ENCODE measurements at places on chromosomes 4 and X.

DNA sequence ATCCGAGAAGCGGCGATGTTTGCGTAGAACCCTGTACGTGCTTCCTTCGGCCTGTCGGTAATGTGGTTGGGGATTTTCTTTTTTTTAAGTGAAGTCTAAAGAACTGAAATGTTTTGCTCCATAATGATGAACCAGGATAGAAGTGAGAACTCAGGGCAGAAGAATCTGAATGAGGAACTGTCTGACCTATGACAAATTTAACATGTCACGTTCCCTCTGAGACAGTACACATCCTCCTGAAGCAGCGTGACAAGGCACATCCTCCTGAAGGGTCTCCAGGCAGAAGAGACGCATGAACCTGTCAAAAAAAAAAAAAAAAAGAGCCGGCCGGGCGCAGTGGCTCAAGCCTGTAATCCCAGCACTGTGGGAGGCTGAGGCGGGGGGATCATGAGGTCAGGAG is 6.2 kb downstream of the CSF2RA start:
- no peak for DNase-seq

DNA sequence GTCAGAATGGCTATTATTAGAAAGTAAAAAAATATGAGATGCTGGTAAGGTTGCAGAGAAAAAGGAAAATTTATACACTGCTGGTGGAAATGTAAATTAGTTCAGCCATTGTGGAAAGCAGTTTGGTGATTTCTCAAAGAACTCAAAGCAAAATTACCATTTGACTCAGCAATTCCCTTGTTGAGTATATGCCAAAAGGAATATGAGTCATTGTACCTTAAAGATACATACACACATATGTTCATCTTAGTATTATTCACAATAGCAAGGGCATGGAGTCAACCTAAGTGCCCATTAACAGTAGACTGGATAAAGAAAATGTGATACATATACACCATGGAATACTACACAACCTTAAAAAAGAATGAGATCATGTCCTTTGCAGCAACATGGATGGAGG is 148.2 kb downstream of the COMMD8 start:
- DNase-seq: peak; percentile 28

DNA sequence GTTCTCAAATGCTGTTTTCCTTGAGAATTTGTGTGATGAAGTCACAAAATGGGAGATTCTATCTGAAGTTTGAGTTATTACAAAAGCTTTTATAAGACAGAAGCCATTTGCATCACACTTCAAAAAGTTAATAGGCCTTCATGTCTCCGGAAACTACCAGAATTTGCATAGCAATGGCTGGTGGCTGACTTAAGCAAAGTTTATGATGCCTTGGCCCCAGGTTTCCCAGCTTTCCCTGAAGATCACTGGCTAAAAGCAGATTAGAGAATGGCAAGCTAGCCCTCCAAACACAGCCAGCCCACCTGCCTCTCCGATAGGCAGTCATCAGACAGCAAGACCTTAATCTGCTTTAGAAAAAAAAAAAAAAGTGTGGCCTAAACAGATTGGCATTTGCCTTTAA is 197.8 kb downstream of the HS3ST1 start:
- no peak for DNase-seq

- DNase-seq: no peak
These were observed 76.4 kb upstream of the HELT start for GRCh38 chr4:184941671-184942418.

DNA sequence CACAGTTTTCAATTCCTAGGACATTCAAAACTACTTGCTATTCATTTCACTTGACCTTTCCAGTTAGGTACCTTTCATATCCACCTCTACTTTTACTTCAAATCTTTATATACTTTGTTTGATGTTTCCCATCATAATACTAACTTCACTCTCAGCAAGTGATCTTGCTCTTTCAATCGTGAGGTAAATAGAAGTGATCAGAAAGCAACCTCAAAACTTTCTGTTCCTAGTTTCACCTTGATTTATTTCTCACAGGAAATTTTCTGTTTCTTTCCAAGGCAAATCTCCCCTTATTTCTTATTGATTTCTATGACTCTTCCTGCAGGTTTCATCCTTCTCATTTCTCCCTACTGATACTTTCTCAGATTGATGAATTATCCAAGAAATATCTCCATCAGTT is 623.5 kb downstream of the FSTL5 start:
- DNase-seq: no peak

- DNase-seq: no peak
These were observed 28.3 kb downstream of the ADD1 start for GRCh38 chr4:2871911-2872310.

- no peak for DNase-seq
These were observed 66.1 kb downstream of the FMR1NB start for GRCh38 chrX:148047200-148047599.

DNA sequence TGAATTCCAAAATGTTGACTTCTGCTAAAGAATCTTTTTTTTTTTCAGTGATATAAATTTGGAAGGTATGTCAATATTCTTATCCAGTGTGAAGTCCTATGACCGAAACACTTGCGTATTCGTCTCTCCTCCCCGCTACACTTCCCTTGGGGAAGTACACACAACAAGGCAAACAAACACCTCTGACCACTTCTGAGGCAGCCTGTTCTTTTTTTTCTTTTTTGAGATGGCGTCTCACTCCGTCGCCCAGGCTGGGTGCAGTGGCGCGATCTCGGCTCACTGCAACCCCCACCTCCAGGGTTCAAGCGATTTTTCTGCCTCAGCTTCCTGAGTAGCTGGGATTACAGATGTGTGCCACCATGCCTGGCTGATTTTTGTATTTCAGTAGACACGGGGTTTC is 78.1 kb upstream of the DHRSX start:
- DNase-seq: no peak

DNA sequence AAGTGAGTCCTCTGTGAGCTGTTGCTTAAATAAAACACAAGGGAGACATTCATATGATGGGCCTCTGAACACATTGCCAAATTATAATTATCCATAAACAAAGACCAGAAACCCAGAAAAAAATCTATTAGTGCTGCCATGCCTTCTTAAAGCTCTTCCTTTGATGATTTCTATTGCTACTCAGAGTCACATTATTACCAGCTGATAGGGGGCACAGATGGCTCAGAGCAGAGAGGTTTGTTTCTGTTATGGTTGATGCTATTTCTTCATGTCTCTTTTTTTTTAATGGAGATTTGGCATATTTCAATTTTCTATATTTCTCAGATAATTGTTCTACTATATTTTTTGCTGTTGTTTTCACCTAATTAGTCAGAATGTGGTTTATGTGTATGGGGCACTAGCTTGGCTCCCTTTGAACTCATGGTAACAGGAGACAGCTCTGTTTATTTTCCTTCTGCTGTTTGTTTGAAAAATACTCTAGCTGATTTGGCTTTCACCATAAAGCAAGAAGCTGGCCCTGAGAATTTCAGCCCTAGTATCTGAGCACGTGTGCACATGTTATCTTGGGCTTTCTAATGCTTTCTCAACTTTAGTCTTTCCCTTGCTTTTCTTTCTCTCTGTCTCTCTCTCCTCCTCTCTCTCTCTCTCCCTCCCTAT is 568.8 kb downstream of the PPARGC1A start:
- DNase-seq: peak; percentile 13

GRCh38 chrX:21155916-21156315 is 218.3 kb upstream of the CNKSR2 start:
- no peak for DNase-seq

GRCh38 chr4:1333256-1333655 is 13.8 kb upstream of the UVSSA start:
- DNase-seq: no peak

GRCh38 chr4:78645853-78646757 is 94.5 kb downstream of the ANXA3 start:
- peak; percentile 89 for DNase-seq

DNA sequence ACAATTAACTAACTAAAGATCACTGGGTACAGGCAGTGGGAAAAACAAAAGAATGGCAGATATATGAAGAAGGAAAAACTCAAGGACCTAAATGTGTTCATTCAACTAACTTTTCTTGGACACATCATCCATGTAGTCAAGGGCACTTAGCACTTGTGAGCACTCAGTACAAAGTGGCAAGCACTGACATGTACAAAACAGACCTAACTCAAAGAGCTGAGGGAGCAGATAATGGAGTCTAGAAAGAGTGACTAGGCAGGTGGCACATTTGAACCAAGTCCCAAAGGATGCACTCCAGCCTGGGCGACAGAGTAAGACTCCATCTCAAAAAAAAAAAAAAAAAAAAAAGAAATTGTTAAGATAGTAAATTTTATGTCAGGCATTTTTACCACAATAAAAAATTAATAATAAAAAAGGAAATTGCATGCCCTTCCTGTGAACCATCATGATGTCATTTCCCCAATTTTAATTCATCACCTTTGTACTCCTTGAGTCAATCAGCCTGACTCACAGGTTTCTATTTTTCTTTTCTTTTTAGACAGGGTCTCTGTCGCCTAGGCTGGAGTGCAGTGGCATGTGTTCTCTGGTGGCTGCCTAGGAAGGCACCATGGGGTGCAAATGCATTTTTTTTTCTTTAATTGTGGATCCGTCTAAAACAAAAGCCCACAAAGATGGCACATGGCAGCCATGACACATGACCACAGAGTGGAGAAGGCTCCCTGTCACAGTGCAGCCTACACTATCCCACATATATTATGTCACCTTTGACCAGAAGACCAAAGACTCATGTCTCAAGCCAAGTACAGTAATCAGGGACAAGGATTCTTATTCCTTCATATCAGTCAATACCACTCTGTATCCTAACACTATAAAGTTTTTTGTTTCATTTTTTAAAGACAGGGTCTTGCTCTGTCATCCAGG is 91.9 kb downstream of the CHST7 start:
- no peak for DNase-seq

- DNase-seq: no peak
These were observed 161.5 kb upstream of the EPHA5 start for GRCh38 chr4:65831828-65832227.

DNA sequence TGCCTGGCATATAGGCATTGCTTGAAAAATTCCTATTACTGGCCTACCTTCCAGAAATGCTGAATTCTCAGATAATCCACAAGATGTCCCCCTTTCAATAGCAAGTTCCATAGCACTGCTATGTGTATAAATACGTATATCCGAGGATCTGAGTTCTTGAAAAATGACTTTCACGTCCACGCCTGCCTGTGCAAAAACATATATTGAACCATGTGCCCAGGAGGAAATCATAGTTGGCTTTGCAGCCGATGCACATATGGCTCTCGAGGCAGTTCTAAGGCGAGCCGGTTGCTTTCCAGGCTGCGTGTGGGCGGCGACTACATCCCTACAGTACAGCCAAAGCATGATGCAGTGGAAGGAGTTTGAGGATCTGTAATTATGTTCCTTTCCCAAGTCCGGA is 55.4 kb upstream of the ESX1 start:
- peak; percentile 32 for DNase-seq

GRCh38 chr4:149322203-149322602 is 493.4 kb downstream of the IQCM start:
- DNase-seq: no peak

- peak; percentile 18 for DNase-seq
These were observed 5.5 kb downstream of the GSTCD start for GRCh38 chr4:105714071-105714521.
